Activated T-cell treated with anti-CD3 and anti-CD28 coated beads, Interleukin-2, amount 50 U/mL, for 48 hours (primary cell): ENCODE measurements at places on chromosomes 12 and 14.

- DNase-seq = no peak
These were observed 8.4 kb downstream of the KRT8 start for GRCh38 chr12:52896190-52897100.

GRCh38 chr12:4036671-4037271 is 163.6 kb upstream of the PARP11 start:
- DNase-seq = no peak

DNA sequence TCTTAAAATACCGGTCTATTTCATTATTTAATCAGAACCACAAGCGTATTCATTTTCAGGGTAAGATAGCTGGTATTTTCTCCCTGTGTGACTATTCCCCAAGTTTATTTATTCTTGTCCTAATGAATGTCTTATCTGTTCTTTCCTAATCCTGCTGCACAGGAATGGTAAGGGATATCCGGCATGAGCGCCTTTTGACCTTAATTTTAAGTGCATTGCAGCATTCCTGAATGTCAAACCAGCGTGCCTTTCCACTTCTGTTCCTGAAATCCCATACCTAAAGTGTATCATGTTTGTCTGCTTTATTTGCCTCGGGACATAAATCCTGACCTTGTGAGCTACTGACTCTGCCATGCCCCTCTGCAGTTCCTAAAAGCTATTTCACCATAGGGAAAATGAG is 1713.2 kb upstream of the FLRT2 start:
- no peak for DNase-seq

DNA sequence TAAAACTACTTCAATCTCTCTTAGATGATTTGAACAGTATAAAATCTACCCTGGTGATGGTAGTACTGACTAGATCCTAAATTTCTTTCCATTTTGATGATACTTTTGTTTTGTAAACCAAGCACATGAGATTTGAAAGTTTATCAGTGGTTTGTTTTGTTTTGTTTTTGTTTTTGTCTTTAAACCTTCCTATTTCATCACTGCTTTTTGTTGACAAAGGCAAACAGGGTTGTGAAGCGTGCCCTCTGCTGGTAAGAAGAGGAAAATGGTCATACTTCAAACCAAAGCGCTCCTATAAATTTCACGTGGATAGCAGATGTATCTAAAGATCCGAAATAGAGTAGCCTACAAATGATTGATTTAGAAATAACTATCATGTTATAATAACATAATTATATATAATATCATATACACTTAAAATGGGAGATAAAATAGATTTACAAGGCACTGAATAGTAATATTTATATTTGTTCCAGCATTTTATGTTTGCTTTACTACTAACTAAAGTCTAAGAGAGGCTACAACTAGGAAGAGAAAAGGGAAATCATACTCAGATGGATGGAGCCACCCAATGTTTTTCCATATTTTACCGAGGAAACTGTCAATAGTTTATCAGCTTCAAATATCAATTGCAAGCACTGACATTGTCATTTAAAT is 254.0 kb upstream of the USP15 start:
- no peak for DNase-seq

- no peak for DNase-seq
These were observed 202.3 kb downstream of the STXBP6 start for GRCh38 chr14:24847568-24848095.

DNA sequence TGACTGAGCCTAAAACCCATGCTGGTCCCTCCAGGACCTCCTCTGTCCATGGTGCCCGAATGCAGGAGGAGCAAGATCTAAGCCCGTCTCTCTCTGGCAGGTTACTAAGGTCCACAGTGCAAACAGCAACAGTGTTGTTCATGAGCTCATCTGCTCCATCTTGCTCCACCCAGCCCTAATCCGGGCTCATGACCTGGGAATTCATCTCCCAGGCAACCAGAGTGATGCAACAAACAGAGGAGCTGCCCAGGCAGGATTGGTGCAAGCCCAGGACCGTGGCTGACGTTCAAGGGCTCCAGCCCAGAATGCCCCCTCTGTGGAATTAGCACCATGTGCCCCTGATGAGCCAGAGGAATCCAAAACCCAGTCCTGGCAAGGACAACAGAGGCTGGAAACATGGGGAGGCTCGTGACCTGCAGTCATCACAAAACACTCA is 29.9 kb downstream of the HSPB8 start:
- no peak for DNase-seq

DNA sequence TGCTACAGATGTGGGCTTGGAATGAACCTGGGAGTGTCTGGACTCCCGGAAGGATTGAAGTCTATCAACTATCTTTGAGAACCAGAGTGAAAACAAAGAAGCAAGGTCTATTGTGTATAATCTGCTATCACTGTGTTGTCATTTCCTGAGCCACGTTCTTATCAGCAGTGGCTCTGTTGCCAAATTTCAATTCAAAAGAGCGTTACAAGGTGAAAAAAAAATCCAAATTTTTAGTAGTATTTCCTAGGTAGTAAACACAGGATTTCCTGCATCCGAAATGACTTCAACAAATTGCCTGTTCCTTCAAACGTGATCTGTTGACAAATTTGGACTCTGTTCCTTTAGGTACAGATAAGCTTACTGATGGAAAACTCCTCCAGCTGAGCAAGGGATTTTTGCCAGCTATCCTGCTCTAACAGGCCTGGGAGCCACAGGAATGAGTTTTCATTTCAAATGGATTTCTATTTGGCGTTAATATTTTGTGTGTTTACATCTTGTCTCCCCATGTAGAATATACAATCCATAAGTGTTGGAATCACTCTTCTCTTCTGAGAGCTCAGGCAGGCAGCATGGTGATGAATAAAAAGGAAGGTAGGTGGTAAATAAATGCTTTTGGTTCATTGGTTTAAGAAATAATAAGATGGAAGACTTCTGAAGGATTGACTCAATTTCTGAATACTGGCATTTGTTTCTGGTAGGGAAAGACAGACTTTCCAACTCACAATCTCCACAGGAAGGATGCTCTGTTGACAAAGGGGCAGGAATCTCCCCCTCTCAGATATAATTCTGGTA is 58.5 kb downstream of the GPR135 start:
- no peak for DNase-seq

- DNase-seq = no peak
These were observed 19.0 kb downstream of the FAM222A start for GRCh38 chr12:109732321-109733305.

DNA sequence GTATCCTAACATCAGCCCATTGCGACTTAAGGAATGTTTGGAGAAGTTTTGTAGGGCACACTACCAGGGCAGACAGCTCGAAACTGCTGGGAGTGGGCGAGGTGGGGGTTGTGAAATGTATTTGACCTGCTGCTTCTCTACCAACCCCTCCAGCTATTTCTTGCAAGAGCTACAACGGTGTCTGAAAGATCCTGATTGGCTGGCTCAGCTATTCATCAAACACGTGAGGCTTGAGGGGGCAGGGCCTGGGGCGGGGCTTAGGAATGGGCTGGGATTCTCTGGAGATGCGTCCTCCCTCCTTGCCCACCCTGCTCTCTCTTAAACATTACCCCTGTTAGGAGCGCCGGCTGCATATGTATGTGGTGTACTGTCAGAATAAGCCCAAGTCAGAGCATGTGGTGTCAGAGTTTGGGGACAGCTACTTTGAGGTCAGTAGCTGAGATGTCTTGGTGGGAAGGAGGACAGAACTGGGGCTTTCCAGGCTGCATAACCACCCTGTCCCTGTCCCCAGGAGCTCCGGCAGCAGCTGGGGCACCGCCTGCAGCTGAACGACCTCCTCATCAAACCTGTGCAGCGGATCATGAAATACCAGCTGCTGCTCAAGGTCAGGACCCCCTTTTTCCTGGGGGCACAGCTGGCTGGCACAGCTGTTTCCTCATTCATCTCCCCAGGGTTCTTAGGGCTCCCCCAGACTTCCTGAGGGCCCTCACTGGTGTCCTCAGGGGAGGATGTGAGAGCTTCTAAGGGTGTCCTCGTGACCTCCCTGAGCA is 3.1 kb downstream of the ARHGEF25 start:
- peak; percentile 53 for DNase-seq

DNA sequence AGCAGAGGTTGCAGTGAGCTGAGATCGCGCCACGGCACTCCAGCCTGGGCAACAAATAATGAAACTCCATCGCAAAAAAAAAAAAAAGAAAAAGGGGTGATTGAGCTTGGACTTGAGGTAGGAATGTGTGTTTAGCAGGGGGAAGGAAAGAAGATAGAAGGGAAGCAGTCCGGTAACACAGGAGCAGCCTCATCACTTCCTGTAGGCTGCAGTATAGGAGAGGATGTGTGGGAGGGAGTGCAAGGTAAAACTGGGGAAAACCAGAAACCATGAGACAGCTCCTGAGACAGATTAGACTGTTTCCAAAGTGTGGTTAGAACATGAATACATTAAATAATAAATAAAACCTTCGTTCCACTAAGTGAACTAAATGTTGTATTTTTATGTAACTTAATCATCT is 49.2 kb downstream of the FGD4 start:
- no peak for DNase-seq

DNA sequence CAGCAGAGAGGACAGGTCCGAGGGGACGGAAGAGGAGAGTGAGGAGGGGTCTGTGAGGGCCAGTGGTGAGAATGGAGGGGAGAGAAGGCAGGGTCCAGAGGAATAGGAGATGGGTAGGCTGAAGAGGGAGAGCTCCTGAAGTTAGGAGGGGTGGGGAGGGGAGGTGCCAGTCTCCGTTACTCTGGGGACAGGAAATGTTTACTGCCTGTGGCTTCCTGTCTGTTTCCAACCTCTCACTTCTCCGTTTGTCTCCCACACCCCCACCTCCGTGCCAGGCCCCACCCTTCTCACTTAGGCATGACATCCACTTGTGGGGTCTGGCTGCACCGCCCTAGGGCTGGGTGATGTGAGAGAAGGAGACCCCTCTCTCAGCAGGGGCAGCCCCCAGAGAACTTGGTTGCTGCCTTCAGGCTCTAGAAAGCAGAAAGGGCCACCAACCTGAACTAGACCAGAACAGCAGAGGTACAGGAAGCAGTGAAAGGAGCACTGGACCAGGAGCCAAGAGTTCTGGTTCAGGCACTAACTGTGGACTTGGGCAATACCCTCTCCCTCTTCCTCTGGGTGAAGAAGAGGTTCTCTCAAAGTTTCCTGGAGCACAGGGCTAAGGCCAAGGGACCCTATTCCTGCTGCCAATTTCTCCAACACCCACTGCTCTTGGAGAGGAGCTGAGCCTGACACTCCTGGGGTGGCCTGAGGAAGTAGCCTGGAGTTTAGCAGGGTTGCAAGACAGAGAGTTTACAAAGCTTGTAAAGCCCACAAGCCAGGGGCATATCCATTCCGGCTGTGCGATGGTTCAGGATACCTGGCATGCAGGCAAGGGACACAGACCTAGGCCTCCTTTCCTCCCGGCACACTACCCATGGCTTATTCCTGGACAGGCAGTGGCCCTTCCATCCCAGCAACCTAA is 5.5 kb downstream of the ITGA5 start:
- DNase-seq = peak; percentile 69

DNA sequence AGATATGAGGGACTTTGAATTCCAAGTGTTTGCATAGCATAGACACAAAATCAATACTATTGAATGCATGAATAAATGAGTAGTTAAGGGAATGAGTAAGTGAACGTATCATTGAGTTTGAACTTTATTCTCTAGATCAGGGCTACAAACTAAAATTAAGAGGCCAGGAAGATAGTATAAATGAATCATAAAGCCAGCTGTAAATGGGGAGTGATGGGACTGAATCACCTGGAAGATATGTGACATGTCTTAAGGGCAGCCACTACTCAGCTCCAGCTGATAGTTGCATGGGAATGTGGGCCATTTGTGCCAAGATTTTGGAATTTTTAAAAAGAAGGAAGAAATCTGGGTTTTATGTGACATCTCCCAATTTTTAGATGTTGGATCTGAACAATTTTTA is 229.9 kb downstream of the AKAP6 start:
- DNase-seq = no peak

DNA sequence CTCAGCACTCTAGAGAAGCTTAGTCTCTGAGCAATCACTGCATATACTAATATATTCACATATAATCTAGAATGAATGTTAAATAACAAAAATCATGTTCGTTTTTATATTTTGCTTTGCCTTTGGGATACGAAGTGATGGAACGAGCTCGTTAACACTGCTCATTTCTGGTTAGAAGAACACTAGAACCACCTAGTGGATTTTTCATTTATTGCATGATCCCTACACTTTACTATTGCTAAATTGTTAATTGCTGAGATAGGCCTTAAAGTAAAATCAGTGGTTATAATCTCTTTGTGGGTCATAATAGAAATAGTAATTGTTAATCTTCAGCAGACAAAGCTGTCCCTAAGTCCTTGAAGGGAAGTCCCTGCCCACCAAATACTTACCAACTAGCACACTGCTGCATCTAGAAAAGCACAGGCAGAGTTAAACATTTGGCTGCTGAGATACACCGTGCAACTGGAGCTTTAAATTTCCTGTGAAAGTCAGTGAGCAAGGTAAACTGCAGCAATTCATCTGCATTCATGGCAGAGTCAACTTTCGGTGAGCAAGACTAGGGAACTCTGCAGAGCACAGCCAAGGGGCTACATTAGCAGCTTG is 353.7 kb downstream of the APAF1 start:
- DNase-seq = no peak

GRCh38 chr14:88364710-88365413 is 20.6 kb upstream of the SPATA7 start:
- DNase-seq = no peak

DNA sequence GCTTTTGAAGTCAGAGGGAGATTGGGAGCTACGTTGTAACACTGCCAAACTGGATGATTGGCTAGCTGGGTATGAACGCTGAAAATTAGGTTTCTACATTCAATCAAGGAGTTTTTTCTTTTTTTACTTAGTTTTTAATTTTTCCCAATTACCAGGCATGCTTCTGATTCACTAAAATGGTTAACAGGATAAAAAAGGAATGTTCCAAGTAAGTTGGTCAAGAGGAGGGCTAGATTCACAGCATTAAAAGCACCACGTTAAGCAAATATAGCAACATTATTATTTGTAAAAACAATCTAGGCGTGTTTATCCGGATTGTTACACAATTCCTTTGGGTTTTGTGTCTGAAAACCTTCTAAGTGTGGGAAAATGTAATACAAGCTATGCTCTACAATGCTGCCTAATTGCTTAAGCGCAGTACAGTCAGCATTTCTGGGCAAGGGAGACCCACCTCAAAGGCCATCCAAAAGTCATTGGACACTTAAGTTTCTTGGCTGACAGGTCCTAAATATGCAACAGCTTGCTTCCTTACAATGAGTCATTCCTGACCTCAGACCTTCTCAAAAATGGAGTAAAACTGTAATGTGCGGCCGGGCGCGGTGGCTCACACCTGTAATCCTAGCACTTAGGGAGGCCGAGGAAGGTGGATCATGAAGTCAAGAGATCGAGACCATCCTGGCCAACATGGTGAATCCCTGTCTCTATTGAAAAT is 1.2 kb downstream of the RPLP0 start:
- DNase-seq = peak; percentile 65

DNA sequence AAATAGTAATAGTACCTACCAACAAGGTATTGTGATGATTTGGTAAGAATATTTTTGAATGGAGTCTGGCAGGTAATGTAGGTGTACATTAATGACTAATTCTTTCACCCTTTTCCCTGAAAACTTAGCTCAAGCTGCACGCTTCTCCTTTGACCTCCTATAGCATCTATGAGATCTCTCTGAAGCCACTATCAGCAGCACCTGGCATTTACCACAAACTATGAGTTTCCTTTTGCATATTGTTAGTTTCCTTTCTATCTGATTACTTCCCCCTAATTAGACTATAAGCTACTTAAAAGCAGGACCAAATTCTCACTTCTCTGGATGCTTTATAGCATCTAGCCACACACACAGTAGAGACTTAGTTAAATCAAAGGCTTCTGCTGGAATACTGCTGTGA is 48.1 kb downstream of the SLC8A3 start:
- DNase-seq = no peak

- no peak for DNase-seq
These were observed 76.1 kb downstream of the TBC1D30 start for GRCh38 chr12:64900540-64900939.
